ENCODE measurements at places on chromosomes 2 and 18.

GRCh38 chr2:209937893-209938292, 64.5 kb upstream of the RPE start:
- no peak for DNase-seq

DNA sequence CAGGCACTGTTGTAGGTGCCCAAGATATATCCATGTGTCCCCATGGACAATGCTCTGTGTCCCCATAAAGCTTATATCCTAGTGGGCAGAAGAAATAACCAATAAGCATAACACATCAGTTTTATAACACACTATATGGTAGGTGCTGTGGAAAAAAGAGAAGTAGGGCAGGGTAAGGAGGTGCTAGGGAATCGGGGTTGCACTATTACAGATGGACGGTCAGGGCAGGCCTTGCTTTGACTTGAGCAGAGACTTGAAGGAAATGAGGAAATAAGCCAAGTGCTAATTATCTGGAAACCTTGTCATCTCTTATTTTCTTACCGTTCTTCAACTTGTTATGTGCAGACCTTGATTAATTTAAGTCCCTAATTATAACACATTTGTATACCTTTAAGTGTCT, 82.0 kb downstream of the PHLPP1 start:
- DNase-seq = no peak

- peak; percentile 18 for DNase-seq
Observed at GRCh38 chr2:174059178-174059883, 94.2 kb upstream of the SP3 start.

DNA sequence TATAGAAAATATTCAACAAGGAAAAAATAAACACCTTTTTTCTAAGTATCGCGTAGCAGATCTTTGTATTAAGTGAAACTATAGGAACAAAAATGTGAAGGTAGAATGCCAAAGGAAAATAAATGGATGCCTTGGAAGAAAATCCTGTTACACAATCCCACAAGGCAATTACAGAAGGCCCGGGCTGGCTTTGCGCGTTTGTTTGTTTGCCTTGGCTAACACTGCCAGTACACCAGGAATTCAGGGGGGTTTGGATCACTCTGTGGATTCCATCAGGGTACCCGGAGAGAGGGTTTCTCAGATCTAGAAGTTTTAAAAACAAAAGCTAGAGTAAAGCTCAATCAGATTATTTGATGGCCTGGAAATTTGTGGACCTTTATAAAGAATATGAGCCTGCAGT, 478.3 kb downstream of the FBXO15 start:
- DNase-seq = no peak

DNA sequence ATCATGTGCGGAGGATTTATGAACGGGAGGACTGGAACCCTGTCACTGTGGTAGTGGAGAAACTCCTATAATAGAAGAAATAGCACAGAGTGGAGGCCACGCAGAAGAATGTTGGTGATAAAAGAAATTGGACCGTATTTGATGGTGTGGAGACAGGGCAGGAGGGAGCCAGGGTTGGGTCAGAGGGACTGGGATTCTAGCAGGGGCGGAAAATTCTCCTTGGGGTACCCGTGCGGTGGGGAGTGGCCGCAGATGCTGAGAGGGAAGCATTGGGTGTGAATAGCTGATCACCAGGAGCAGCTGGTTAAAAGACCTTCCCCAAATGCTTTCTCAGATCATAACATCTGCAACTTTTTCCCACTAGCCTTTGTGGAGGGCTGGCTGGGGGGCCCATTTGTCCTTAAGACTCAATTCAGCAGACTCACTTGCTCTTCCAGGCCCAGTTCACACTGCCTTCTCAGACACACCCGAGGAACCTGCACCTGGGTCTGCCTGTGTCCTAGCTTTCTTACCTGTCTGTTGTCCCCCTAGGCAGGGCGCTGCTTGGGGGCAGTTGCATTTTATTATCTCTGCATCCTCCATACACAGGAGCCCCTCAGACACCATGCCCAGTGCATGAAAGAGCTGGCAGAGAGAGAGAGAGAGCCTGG, 7.1 kb downstream of the SH3BP4 start:
- DNase-seq = no peak

Data from Kasumi-1 (cell line).